ENCODE measurements at places on chromosomes 5 and 9.
A peak's percentile ranks its signal among the peaks of the same experiment; 100 is the strongest.

GRCh38 chr9:22446950-22447617, 460 bp downstream of the DMRTA1 start:
- peak; percentile 85 for DNase-seq

GRCh38 chr9:21611891-21612290, 129.8 kb upstream of the IFNE start:
- no peak for DNase-seq

GRCh38 chr5:22053195-22053594, 799.9 kb downstream of the CDH12 start:
- no peak for DNase-seq

- no peak for DNase-seq
Observed at GRCh38 chr9:101029315-101030085, 973 bp downstream of the PLPPR1 start.

DNA sequence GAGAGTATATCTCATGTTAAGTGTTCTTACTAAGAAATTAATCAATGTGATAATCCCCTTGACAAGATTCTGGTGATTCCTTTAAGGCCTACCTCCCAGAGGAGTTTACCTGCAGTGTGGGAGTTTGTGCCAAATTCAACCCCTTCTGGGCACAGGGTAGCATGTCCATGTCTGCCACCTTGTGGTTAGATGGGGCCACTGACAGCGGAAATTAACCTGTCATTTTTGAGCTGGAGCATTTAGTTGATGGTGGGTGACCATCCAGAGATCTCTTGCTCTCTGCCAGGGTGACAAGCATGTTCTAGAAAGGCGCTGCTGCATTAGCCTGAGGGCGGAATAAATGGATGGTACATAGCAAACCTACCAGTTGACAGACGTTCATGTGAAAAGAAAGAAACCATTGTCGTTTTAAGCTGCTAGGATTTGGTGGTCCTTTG, 132.2 kb downstream of the FBXO4 start:
- DNase-seq: peak; percentile 58

- DNase-seq: no peak
Observed at GRCh38 chr9:95306819-95307218, 10.7 kb downstream of the FANCC start.
